Activated naive CD4-positive, alpha-beta T cell treated with anti-CD3 and anti-CD28 coated beads, Interleukin-2, amount 50 U/mL, for 72 hours (primary cell): ENCODE measurements at places on chromosomes 1 and 21. TPM values are rescaled to one million over a fixed set of nuclear protein-coding genes. Genes with fewer than 3 reads are reported as not detected.

Gene LYPD8
- not detected for total RNA-seq

Gene ITLN2
- not detected for total RNA-seq

Gene GDAP2
- total RNA-seq = 20.4 TPM

Gene GPR61
- total RNA-seq = 0.57 TPM

Gene HOOK1
- total RNA-seq = 18.3 TPM

Gene TSPEAR
- total RNA-seq = not detected

Gene KCNJ10
- not detected for total RNA-seq

Gene SLAMF1
- 96.3 TPM for total RNA-seq

Gene PEAR1
- total RNA-seq = 0.53 TPM

Gene TLR5
- 0.43 TPM for total RNA-seq

Gene HYI
- total RNA-seq = 26.3 TPM

Gene RASSF5
- 239 TPM for total RNA-seq

Gene SFN
- 2.3 TPM for total RNA-seq

Gene TRMT13
- total RNA-seq = 15.5 TPM

Gene IFNLR1
- total RNA-seq = 6.3 TPM

Gene DMBX1
- 0.54 TPM for total RNA-seq

Gene ARHGEF2
- 238 TPM for total RNA-seq

Gene ERRFI1
- total RNA-seq = 1.9 TPM

Gene SLAMF9
- total RNA-seq = not detected

Gene DCDC2B
- total RNA-seq = not detected

Gene OR2W3
- not detected for total RNA-seq

Gene RGS7
- not detected for total RNA-seq

Gene OR2T2
- total RNA-seq = not detected

Gene TFF2
- total RNA-seq = not detected

Gene DPH5
- 44.0 TPM for total RNA-seq
